Stimulated activated CD4-positive, alpha-beta T cell treated with anti-CD3 and anti-CD28 coated beads, Interleukin-1b, Interleukin-23, amount 100 ng/mL, for 48 hours (primary cell): ENCODE measurements at places on chromosomes 3 and 15.
A peak's percentile ranks its signal among the peaks of the same experiment; 100 is the strongest.

DNA sequence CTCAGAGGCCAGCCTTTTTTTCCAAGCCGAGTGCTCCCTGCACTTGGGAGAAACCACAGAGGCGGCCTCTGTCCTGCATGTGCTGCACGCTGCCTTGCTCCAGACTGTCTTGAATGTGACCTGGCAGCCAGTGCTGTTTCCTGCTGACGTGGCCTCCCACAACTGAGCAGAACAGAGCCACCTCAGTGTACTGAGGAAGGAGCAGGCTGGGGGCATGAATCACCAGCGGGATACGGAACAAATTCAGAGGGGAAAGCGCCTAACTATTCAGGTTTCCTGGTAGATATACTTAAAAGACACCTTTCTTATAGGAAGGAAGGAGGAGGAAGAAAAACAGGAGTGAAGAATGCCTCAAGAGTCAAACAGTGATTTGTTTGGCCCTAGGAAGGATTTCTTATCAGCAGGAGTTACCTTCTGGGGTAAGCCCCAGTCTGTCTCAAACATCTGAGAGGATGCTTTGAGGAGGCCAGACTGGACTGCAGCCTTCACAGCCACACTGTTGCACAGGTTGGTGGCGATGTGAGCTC, 114.0 kb downstream of the FNDC3B start:
- DNase-seq, result peak; percentile 59

DNA sequence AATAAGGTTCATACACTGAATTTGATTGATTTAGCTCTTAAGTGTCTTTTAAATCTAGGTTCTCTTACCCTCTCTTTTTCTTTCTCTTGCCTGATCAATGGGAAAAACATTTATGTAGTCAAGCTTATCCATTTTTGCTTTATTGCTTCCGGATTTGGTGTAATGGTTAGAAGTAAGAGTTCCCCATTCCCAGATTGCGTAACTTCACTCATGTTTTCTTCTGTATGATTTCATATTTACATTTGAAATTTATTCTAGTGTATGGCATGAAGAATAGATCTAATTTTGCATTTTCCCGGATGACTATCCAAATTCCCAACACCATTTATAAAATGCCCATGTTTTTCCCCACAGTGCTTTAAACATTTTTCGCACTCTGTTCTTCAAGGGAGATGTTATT, 27.9 kb upstream of the SV2B start:
- no peak for DNase-seq

GRCh38 chr15:78564743-78565096, 600 bp upstream of the CHRNA5 start:
- DNase-seq, result no peak

- DNase-seq, result no peak
Measured at GRCh38 chr3:112594856-112595255, 33.0 kb downstream of the SLC35A5 start.

DNA sequence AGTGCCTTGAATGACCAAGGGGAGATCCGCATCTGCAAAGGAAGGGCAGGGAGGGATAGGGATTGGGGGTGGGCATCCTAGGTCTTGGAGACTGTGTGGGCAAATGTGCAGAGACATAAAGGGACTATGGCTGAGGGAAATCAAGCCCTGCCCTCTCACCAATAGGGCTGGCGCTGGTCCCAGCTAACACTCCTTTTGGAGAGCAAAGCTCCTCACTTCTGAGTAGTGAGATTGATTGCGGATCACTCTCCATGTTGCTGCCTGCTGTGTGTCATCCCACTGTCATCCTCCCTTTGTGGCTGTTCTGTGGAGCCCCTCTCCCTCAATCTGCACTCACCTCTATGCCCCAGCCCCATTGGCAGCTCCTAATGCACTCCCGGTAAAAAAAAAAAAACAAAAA, 2.2 kb upstream of the CELSR3 start:
- no peak for DNase-seq

GRCh38 chr3:99647081-99647480, 8.7 kb downstream of the COL8A1 start:
- no peak for DNase-seq

- no peak for DNase-seq
Measured at GRCh38 chr15:76192715-76193114, 118.6 kb downstream of the ETFA start.

DNA sequence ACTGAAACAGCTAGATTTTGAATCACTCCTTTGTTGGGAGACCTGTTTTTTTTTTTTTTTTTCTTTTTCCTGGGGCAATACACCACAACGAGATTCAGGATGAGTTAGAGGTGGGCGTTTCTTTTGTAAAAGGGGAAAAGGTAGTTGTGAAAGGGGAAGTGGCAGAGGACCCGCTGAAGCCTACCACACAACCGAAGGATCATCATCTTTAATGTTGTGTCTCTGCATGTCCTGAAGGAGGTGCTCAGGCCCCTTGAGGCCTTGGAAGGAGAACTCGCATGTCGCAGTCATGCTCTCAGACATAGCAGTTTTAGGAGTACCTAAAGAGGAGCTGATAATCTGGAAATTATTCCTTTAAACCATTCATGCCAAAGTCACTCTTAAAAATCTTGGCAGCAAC, 137.9 kb upstream of the LRIG1 start:
- no peak for DNase-seq

DNA sequence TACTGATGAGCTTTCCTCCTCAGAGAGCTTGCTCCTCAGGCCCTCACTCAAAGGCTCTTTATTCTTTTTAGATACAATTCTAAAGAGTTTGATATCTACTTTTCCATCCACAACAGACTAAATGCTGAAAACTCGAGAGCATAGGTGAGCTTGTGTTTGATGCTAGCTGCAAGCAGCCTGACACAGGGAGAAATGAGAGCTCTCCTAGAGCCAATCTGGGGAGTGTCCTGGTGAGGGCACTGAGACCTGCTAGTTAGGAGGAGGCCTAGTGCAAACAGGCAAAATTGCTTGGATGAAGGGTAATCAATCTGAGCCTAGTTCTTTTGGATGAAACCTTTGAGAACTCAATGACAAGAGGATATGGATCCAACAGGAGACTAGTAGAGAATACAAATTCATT, 300.8 kb downstream of the ZBTB20 start:
- no peak for DNase-seq

GRCh38 chr3:30501526-30501925, 104.9 kb upstream of the TGFBR2 start:
- no peak for DNase-seq
